ENCODE measurements at places on chromosomes 3 and 15.

GRCh38 chr3:168341956-168342936, 246.5 kb upstream of the GOLIM4 start:
- DNase-seq, result no peak

DNA sequence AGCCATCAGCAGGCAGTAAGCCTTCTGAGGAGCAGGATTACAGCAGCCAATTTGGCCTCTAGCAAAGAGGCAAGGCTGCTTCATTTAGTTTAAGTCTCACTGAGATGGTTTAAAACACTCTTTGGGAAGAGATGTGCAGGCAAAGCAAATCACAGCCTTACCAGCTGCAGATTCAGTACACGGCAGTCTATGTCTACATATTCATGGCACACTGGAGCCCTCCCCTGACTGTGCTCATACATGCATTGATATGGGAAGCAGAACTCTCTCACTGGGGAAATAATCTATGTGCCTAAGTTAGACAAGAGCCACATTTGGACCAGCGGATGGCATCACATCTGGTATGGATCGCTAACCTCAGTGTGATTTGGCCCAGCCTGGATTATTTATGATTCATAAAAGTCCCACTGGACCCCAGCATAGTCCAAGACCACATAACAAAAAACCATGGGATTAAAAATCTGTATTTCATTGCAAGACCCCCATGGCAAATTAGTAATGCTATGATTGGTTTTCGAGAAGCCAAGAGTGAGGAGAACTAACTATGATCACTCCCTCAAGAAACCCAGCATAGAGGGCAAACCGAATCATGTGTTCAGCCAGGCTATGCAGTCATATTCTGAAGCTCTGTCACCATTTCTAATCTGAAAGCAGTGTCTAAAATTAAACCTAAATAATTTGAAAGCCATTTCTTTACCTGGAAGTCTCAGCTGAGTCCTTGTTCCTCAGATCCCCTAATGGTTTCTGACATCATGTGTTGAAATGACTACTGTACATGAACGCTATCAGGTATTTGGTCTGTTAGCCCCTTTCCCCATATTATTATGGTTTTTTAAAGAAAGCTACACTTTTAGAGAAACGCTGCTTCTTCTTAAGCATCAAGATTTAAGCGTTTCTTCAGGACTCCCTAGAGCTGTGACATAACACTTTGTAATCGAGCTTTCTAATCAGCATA, 1.2 kb downstream of the PRICKLE2 start:
- peak; percentile 36 for DNase-seq

GRCh38 chr3:9067352-9067975, 104.2 kb upstream of the RAD18 start:
- no peak for DNase-seq

DNA sequence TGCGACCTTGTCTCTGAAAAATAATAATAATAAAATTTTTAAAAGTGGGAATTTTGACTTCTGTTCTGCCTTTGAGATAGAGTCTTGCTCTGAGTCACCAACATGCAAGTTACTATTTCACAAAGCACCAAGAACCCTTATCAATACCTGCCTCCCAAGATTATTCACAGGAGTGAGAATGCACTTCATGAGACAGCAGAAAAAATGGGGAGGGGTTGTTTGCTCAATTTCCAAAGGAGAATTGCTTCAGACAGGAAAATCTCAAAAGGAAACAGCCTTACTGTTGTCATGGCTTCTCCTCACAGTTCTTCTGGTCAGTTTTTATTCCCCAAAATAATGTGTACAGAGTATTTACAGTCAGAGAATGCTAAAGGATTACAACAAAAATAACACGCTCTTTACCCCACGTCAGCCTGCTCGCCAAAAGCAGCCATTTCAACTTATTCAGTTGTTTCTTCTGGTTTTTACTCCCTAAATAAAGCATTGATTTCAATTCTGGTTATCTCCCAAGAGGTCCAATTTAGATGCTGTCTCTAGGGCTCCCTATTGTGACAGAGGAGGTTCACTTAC, 89.0 kb downstream of the PPCDC start:
- DNase-seq, result no peak

DNA sequence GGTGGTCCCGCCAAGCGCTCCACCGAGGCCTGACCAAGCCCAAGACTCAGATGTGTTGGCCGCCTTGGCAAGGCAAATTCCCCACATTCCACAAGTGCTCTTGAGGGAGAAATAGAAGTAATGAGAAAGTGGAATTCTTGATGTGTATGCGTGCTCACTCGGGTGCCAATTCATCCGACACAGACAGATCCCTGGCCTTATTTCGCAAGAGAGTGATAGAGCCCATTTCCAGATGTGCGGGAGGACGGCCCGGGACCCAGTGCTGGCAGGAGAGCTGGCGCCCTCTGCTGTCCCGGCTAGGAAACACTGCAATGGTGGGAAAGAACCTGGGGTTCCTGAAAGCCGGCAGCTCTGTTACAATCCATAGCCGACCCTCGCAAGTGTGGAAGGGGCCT, 76.0 kb downstream of the HMG20A start:
- DNase-seq, result peak; percentile 70

GRCh38 chr3:98764472-98764884, 1.3 kb downstream of the ST3GAL6 start:
- no peak for DNase-seq

DNA sequence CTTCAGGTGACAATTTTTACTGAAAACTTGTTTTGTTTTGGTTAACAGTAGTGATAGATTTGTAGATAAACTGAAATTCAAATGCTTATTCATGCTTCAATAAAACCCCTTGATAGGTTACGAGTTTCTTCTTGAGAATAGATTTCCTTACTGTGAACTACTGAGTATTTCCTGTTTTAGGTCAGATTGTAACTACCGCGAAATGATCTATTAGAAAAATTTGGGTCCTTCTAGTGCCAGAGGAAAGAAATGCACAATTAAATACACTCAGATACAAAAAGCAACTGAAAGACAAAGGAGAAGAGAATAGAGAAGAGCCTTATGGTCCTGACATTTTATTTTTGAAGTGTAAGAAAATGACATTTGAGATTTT, 251.7 kb upstream of the TBL1XR1 start:
- DNase-seq, result no peak

All from posterior cingulate gyrus (tissue), 11 donors.